ENCODE measurements at places on chromosomes 16 and 17.

GRCh38 chr17:71500761-71501555 lies 619.9 kb upstream of the SOX9 start:
- DNase-seq, result no peak

DNA sequence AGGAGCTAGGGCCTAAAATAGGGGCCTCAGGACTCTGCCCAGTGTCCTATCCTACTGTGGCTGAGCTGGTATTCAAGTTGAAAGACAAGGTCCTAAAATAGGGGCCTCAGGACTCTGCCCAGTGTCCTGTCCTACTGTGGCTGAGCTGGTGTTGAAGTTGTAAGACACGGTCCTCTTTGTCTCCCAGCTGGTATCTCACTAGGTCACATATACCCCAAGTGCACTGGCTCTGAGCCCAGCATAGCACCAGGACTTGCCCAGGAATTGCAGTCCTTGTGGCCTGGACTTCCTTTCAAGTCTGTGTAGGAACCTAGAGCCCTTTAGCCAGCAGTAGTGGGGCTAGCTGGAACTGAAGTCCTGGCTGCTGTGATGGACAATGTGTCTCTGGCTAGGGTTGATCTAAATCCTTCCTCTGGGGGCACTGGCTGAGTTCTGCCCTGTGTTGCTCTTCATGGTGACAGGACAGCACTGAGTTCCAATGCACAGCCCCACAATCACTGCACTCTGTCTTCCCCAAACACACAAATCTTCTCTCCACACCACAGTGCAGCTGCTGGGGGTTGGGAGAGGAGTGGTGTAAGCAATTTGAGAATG lies 260.5 kb downstream of the HAPSTR1 start:
- DNase-seq, result no peak

DNA sequence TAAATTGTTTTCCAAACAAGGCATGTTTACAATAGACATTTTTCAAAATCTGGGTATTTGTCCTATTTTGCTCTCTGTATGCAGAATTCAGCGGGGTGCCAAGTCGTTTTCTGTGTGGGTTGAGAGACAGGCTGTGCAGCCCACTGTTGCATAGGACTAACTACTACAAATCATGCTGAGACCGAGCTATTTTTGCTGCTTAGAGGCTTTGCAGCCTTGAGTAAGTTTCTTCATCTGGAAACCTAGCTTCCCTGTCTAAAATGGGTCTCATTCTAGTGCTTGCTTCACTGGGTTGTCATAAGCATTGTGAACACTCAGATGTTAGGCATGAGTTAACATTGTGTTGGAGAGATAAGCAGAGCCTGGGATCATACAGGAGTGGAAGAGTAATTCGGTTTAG lies 1.3 kb downstream of the PRPSAP2 start:
- DNase-seq, result no peak

DNA sequence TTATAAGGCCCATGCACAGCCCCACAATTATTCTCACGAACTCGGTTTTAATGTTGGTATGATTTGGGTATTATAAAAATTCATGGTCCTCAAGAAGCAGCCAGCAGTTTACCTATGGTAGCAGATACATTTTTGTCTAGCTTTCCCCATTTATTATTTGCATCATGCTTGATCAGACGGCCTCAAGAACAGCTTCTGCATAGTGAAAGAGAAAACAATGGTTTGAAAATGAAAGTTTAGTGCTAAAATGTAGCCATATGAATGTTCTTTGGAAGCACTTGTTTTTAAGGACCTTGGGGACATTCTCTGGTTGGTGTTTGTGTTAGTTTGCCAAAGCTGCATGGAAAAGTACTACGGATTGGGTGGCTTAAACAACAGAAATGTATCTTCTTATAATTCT lies 72.4 kb upstream of the CPHXL start:
- DNase-seq, result no peak

- no peak for DNase-seq
Observed at GRCh38 chr17:62791767-62792446, 16.2 kb downstream of the MARCHF10 start.

DNA sequence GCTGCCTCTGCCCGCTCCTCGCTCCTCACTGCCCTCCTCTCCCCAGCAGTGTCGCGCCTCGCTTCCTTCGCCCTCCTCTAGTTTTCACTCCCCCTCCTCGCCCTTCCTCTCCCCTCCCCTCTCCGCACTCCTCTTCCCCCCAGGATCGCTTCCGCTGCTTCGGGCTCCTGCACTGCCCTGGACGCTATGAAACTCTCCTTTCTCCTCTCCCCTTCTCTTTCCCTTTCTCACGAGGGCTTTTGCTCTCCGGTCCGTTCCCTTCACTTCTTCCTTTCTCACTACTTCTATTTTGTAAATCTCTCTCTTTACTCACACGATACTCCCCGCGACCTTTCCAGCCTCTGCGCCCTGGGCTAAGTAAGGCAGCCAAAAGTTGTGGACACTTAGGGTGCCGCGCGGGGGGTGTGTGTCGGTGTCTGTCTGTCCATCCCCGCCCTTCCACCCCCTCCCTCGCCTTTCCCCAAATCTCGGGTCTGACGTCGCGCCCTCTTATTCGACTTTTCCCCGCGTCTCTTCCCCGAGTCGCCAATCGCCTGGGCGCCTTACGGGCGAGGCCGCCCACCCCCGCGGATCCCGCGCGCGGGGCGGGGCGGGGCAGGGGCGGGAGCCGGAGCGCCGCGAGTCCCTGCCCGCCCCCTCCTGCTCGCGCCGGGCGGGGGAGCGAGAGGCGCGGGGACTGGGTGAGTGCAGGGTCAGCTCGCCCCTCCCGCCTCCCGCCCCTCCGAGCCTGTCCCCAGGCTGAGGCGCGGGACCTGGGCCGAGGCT lies at the start of gene IRX3:
Gene IRX3, minus strand, starts transcription at position 422 of the 765 bp plus-strand sequence. CDS start 737 bp downstream, outside the sequence.
- DNase-seq, result no peak

- no peak for DNase-seq
Observed at GRCh38 chr17:63928172-63928666, 3.9 kb downstream of the CD79B start.

DNA sequence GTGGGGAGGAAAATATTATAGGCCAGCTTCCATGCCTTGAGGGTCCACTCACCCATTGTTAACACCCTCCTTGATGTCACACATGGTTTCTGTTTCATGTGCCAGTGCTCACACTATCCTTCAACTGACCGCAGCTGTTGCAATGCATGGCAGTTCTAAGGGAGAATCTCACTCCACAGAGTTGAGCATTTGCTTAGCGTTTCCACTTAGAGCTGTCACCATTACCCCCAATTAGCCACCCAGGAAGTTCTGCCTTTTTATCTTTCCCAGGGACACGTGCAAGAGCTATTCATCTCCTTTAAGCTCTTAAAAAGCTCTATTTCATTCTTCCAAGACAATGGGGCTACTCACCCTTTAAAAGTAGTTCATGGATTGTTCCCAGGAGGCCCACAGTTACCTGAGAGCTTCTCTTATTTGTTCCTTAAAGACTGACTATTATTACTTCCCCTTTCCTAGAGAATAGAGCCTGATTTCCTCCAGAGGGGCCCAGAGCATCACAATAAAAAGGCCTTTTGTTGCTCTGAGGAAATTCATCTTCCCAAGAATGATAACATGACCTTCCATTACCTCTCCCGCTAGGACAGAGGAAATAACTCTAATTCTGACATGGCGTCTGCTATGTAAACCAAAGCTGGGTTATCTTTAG lies 126.8 kb downstream of the CACNG3 start:
- DNase-seq, result no peak

GRCh38 chr17:64209983-64210382 lies 53.1 kb downstream of the TEX2 start:
- no peak for DNase-seq

DNA sequence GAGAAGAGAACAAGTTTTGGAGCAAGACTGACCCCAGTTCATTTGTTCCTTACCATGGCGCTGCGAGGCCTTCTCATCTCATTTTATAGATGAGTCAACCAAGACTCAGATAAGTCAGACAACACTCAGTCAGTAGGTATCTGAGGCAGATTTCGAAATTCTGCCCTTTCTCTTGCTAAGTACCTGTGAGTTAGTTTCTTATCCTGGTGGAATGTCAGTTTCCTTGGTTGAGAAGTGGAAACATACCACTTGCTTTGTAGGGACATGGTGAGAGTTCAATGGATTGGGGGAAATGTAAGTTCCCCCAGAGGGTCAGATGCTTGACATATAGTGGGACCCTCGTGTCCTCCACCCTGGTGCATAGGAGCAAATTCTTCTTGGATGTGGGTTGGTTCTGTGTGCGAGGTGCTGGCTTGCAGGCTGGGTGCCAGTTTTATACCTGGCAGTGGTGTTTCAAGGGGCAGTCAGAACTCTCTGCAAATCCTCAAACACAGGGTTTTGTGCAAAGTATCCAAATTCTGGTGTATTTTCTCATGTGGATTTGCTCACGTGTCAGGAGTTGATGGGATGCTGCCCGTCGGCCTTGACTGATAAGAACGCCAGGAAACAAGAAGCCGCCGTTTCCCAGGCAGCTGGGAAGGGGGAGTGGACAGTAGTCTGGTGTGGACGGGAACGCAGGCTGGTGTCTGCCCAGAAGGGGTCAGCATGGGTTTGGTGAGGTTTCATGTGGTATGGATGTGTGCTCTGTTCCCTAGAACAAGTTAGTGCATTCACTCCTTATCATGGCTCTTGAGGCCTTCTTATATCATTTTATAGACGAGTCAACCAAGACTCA lies 61.1 kb upstream of the CIBAR2 start:
- DNase-seq, result no peak

Measured in activated T-cell treated with anti-CD3 and anti-CD28 coated beads for 4 hours (primary cell).